NCI-H1436 (cell line): ENCODE measurements at places on chromosomes 7 and 10.

GRCh38 chr10:127849921-127850320 is 42.8 kb downstream of the CLRN3 start:
- no peak for DNase-seq

GRCh38 chr7:154680894-154681659 is 321.8 kb downstream of the PAXIP1 start:
- no peak for DNase-seq

- no peak for DNase-seq
These were observed 257.8 kb upstream of the DKK1 start for GRCh38 chr10:52056291-52056690.

GRCh38 chr10:89566095-89566950 is 30.9 kb upstream of the SLC16A12 start:
- no peak for DNase-seq

GRCh38 chr10:5902511-5903274 is 12.7 kb downstream of the FBH1 start:
- DNase-seq = no peak

DNA sequence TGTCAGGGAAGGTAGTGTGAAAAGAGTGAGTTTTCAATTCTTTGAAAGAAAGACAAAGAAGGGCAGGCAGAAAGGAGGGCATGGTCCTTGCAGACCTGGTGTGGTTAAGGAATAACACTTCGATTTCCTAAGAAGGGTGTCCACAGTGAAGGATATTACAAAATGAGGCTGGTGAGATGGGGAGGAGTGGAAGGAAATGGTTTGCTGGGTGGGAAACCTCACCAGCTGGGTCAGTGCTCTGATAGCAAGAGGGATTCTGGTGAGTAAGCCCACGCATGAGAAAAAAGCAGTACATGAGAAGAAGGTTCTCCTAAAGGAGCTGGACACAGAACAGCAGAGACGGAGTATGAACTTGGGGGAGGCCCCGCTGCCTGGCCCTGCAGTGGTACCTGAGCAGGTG is 230.6 kb upstream of the PLXNA4 start:
- DNase-seq = no peak

GRCh38 chr10:13515467-13515866 is 13.3 kb downstream of the BEND7 start:
- DNase-seq = no peak

DNA sequence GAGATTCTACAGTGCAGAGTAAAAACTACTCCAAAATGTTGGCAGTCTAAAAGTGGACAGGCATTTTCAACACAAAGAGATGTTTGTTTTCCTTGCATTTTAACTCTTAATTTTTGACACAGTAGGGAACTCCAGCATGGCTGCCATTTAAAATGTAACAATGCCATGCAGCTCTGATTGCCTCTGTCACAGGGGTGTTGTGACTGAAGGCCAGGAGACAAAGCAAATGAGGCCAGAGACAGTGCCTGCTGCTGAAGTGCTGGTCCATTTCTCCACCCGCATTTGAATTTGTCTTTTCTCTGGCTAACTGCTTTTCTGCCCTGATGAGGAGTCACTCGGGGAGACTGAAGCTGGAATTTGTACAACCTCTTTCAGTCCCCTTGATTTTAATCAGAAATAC is 710.6 kb upstream of the GALNT17 start:
- DNase-seq = no peak

- DNase-seq = no peak
These were observed 51.3 kb upstream of the ITPRID1 start for GRCh38 chr7:31462636-31463035.

DNA sequence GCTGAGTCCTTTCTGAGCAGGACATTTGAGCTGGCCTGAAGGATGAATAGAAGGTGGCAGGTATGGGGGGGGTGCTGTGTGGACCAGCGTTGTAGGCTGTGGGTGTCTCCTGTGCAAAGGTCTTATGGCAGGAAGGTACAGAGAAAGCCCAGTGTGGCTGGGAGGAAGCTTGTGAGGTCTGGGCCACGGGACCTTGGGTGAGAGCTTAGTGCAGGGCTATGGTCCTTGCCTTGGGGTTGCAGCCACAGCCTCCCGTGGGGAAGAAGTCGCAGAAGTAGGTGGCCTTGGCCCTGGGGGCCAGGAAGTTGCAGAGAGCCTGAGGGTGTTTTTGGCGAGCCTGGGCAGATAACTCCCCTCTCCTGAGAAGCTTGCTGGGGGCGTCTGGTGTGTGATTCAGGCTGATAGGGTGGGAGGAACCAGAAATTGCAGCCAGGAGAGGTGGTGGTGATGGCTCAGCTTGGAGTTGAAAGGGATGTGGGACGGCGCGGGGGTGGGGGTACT is 172.0 kb upstream of the TNRC18 start:
- no peak for DNase-seq

- DNase-seq = no peak
These were observed 238.8 kb downstream of the POLR1F start for GRCh38 chr7:19470031-19470430.

GRCh38 chr10:10294881-10295529 is 722.7 kb upstream of the CELF2 start:
- peak; percentile 0 for DNase-seq

GRCh38 chr10:32105782-32106382 is 49.7 kb upstream of the KIF5B start:
- no peak for DNase-seq

DNA sequence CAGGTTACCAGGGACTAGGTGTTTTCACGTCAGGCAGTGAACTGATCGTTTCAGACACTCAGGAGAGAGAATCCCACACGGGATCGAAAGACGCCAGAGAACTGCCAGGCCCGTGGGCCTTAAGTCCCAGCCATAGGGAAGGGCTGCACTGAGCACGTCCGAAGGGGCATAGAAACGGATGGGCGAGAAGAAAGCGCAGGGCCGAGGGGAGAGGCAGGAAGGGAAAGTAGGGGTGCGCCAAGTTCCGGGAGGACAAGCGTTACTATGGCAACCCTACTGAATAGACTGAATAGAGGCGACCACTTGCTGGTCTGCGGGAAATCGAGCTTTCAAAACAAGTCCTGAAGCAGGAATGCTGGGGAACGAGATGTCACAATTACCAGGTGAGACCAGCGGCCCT is 421.3 kb upstream of the NUPR2 start:
- no peak for DNase-seq

- DNase-seq = no peak
These were observed 50.4 kb downstream of the ADD3 start for GRCh38 chr10:110058212-110058611.
